COLO829 (cell line): ENCODE measurements at places on chromosomes 12 and 14.
A peak's percentile ranks its signal among the peaks of the same experiment; 100 is the strongest.

GRCh38 chr12:66320996-66321395 lies 18.7 kb downstream of the HELB start:
- no peak for DNase-seq

- no peak for DNase-seq
Measured at GRCh38 chr12:102406033-102406584, 74.3 kb downstream of the IGF1 start.

DNA sequence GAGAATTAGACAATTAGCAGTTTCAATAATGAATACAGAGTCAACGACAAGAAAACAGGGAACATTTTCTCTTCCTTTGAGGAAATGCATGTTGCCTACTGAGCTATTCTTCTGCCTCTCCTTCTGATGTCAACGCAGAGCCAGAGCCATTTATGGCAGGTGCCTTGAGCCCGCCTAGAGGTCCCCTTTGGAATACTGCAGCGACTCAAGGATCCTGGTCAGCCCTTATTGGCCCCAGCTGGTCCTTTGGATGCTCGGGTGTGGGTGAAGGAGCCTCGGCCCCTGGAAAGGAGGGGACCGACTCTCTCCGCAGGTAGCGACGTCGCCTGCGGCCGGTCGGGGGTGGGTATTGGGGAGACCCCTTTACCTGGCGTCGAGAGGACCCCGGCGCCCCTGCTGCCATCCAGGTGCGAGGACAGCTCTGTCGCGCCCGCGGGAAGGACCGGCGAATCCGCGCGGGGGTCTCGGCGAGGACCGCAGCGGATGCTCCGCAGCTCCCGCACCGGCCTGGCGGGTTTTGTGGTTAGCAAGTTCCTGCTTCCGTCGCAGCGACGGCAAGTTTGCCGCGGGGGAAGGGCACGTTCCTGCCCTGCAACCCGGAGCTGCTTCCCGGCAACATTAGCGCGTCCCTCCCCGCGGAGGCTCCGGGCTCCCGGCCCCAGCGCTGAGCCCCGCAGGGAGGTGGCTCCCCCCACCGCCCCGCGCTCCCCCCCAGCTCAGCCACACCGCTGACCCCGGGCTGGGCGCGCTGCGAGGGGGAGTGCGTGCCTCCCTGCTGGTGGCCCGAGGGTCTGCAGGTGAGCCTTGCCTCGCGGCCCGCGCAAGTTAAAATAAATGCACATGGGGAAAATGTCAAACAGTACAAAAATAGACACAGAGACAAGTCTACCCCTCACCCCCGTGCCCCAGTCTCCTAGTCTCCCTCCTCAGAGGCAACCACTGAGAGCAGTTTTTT lies at the start of gene MANSC1:
MANSC1 (minus strand) TSS at position 532 of the 955 bp plus-strand sequence. CDS start 6,928 bp downstream, outside the sequence.
- no peak for DNase-seq

DNA sequence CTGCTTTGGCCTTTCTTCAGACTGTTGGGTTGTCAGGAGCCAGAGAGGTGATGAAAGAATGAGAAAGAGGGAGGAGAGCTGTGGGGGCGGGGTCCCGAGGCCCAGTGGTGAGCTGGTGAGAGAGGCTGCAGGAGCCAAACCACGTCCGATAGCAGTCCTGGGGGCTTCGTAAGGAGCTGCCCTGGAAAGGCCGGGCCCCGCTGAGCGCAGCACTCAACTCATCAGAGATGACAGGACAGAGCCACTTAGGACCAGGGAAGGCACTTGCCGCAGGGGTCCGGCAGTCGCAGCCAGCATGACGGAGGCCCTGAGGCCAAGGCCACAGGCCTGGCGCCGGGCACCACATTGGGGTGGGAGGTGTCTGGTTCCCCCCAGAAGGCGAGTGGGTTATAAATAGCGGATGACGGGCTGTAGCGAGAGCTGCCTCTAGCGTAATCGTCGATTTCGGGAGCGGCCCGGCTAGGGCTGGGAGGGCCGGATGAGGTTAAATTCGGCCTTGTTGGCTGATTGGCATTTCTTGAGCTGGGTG lies 179.0 kb downstream of the TSPAN9 start:
- DNase-seq = no peak

DNA sequence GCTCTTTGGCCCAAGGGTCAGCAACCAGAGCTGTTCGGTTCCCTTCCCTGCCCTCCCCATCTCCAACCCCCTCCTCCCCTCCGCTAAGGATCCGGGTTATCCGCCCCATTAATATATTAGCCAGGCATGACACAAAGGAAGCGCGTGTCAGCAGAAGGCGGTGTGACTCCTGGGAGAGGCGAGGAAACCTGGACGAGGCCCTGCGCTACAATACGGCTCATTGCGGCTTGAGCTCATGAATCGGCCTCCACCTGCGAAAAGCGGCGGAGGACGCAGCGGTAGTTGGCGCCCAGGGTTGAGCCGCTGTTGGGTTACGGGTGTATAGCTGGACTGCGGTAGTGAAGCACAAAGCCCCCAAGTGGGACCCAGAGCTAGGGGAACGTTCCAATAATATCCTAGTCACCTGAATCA lies 9.9 kb downstream of the FOXA1 start:
- DNase-seq = no peak

DNA sequence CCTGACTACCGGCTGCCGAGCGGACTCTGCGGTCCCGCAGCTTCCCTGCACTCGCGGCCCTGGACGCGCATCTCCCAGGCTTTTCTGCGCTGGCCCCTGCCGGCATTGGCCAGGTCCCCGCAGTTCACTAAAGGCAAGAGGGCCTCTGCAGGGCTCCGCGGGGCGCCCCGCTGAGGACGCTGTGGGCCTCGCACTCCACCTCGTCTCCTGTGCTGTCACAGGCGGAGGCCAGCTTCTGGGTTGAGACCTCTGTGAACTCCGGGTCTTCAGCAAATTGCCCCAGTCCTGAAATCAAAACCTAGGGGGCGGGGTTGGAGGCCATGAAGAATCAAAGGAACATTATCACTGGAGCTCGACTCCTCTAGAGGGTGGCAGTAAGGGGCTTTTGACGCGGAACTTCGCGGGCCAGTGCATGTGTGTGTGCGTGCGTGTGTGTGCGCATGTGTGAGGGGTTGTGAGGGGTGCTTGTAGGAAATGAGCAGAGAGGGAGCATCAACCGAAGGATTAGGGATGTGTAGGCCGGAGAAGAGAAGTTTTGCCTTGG lies 68.5 kb upstream of the CAPRIN2 start:
- DNase-seq = no peak

DNA sequence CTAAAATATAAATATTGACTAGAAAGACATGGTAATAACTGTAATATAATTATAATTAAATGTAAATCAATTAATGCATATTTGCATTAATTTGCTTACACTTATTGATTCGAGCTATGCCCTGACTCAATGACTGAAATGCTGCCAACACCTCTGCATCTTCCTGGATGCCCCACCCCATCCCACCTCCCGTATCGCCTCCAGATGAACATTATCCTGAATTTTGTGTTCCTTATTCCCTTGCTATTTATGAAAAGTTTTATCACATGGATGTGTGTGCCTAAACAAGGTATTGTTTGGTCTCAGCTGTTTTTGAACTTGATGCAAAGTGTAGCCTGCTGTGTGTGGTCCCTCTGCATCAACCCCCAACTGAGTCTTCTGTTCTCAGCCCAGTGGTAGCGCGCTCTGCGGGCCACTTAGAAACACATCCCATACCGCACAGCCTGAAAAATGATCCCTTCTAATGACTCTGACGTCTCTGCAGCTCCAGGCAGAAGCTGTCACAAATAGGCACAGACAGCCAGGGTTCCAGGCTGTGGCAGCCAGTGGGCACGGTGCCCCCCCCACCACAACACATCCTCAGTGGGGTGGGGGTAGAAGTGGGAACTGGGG lies 96.5 kb downstream of the PRMT8 start:
- no peak for DNase-seq

DNA sequence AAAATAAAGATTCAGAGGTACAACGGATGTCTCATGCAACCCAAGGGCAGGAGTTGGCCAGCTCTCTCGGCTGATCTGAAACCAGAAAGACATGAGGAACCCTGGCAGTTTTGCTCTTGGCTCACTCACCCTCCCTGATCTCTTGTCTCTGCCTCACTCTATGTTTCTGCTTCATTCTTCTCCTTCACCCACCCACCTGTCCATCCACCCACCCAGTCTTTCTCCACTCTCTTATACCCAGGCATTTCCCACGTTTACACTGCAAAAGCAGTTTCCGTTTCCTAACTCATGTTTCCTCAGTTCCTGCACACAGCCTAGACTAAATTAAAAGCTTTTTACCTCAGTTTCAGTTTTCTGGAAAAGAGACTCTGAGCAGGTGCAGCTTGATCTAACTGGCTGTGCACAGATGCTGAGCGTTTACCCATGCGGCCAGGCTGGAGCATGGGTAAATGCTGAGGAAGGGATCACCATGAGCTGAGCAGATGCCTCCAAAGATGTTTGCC lies 157.6 kb downstream of the PRKCH start:
- no peak for DNase-seq

GRCh38 chr14:85538636-85539035 lies 8.7 kb downstream of the FLRT2 start:
- DNase-seq = no peak

- DNase-seq = no peak
Measured at GRCh38 chr12:59570145-59570544, 25.7 kb upstream of the SLC16A7 start.

DNA sequence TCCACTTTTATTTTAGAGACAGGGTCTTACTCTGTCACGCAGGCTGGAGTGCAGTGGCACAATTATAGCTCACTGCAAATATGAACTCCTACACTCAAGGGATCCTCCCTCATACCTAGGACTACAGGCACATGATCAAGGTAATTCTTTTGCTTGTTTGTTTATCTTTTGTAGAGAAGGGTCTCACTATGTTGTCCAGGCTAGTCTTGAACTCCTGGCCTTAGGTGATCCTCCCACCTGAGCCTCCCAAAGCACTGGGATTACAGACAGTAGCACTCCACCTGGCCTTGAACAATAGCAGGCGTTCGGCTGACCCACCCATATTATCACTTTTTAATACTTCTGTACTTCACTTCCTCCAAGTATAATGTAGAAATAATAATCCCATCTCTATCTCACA lies 1.4 kb upstream of the RACGAP1 start:
- no peak for DNase-seq

GRCh38 chr14:76186308-76187027 lies 34.7 kb downstream of the GPATCH2L start:
- no peak for DNase-seq

DNA sequence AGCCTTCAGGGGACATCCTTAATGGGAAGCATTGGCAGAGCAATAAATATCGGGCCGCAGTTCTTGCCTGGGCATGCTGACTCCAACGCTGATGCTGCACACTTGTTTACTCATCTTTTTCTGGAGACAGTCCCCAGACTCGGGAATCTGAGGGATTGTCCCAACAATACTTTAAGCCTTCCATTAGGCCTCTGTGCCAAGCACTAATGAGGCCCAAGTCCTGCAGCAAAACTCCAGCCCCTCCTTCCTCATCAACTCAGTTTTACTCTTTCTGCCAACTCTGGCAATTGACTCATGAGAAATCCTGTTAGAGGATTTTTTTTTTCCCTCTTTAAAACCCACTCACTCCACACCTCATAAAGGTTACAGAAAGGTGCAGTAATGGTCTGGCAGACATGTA lies 233.4 kb upstream of the PELI2 start:
- DNase-seq = no peak

- DNase-seq = no peak
Measured at GRCh38 chr12:123127182-123127495, 23.8 kb downstream of the PITPNM2 start.

- no peak for DNase-seq
Measured at GRCh38 chr14:30385925-30386324, 173.0 kb upstream of the G2E3 start.

DNA sequence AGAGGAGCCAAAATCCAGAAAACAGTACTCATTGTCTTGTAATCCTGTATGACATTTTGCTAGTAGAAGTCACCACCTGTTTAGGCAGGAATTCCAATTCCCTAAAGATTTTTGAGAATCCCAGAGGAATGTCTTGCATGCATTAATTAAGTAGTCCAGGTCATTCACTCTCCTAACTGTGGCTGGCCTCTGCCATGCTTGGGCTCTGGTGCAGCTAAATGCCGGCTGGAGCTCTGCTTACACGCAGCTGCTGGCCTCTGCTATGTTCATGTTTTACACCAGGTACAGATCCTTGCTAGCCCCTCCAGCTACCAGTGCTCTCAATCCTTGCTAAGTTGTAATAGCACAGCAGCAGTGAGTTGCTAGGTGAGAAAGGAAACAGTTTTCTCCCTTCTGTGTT lies 16.3 kb upstream of the HIF1A start:
- peak; percentile 48 for DNase-seq

DNA sequence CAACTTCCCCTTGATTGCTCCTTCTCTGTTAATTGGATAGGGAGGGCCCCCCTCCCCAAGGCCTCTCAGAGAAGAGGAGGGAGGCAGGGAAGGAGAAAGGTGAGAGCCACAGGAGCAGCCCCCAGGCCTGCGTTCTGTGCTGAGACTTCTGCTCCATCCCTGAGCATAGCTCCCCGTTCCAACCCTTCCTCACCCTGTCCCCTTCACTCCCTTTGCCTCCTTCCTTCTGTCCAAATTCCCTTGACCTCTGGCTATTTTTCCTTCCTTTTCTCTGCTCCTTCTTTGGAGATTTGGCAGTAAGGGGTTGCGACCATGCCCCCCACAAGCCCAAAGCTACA lies 788 bp upstream of the ASIC1 start:
- DNase-seq = no peak

- no peak for DNase-seq
Measured at GRCh38 chr12:113396200-113396599, 7.5 kb downstream of the SDS start.

GRCh38 chr12:47852096-47852571 lies 32.4 kb upstream of the HDAC7 start:
- no peak for DNase-seq

DNA sequence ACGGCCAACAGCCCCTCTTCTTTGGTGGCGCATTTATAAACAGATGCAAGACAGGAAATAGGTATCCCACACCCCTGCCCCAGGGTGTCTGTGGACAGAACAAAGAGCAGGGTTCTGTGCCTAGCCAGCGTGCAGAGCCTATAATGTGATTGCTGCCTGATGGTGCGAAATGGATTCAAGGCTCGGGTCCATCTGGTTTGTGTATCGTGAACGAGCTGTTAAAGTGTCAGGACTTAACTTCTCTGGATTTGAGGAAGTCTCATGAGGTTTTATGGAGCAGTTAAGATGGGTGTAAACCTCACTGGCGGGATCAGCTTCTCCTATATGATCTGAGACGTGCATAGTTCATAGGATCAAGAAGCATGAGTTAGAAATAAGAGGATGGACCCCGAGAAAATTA lies 388.7 kb upstream of the TBX3 start:
- no peak for DNase-seq

- DNase-seq = no peak
Measured at GRCh38 chr12:53493610-53494391, 5.5 kb downstream of the MAP3K12 start.
